ENCODE measurements at places on chromosomes 3 and 15.

DNA sequence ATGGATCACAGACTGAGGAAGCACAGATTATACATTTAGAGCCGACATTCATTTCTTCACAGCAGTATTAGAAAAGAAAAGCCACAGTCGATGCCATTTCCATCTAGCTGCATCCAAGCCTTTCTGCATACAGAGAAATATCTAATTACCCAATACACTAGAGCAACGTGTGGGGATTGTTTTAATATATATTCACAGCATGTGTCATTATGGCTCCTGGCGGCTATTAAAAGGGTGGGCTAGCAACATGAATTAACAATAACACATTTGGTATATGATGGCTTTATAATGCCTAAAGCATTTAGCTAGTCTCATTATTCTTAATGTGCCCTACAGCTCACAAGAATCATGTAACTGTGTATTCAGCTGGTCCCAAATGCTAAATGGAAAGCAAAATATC lies 1030.5 kb downstream of the FHIT start:
- no peak for DNase-seq

GRCh38 chr15:82044373-82045178 lies 1.2 kb downstream of the MEX3B start:
- DNase-seq, result no peak

DNA sequence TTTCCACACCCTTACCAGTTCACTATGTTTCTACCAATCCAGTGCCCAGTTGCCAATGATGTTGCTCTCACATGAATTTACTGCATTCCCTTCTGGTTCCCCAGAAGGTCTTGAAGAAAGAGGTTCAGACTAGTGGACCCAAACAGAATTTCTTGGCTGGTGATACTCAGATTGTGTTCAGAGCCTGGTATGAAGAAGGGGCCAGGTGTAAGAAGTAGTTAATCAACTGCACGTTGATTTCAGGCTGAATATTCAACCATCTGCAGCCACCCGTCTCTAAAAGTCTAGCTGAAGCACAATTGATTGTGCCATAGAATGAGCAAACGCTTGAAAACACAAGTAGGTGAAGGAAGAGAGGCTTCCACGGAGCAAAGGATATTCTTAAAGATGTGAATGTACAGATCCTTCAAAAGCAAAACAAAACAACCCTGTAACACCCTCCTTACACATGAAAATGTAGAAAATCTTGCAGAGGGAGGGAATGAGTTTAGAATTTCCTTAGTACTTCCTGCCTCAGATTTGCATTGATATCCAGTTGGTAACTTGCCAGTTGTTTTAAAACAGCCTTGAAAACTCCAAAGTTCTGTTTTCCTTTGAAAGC lies 4.7 kb downstream of the RBMS3 start:
- no peak for DNase-seq

GRCh38 chr3:105580296-105580965 lies 213.7 kb downstream of the ALCAM start:
- DNase-seq, result no peak

- DNase-seq, result no peak
Measured at GRCh38 chr3:141122455-141123030, 71.4 kb downstream of the SPSB4 start.

- no peak for DNase-seq
Measured at GRCh38 chr3:94694894-94695293, 632.0 kb downstream of the NSUN3 start.

- DNase-seq, result no peak
Measured at GRCh38 chr3:167209011-167209410, 171.1 kb downstream of the ZBBX start.

Measured in GM12878 (cell line).